Islet precursor cell (in vitro differentiated cells): ENCODE measurements at places on chromosomes 5 and 9.

- no peak for DNase-seq
Measured at GRCh38 chr5:139700711-139701055, 52.5 kb downstream of the CXXC5 start.

- no peak for DNase-seq
Measured at GRCh38 chr5:140266471-140267200, 36.3 kb downstream of the PFDN1 start.

DNA sequence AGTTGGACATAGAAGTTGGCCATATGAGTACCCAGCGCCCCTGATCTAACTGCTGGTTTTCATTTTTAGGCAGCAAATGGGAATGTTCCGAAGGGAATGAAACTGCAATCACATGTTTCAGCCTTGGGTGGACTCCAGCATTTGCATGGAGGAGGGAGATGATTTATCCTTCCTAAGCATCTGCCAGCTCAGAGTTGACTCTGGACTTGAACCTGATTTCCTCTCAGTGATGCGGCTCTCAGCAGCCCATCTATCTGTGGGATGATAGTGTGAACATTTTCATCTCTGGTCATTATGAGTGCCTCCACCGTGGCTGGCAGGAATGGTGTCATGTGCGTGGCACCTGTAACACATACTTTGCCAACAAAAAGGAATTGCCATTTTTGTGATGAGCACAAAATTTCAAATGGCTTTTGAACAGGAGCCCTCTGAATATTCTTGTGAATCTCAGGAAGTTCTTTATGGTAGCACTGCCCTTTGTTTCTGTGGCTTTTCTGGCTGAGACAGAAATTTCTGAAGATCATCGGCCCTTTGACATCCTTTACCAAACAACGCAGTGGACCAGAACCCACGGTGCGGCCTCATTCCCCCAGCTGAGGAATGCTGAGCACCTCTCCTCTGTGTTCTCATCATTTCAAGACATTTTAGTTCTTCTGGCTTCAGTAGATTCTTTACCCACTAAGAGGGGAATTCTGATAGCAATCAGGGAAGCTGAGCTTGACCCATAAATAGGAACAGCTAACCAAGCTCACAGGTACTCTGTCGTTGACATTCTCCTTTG, 28.5 kb downstream of the FUBP3 start:
- no peak for DNase-seq

GRCh38 chr9:36935332-36935731, 98.7 kb downstream of the PAX5 start:
- no peak for DNase-seq

DNA sequence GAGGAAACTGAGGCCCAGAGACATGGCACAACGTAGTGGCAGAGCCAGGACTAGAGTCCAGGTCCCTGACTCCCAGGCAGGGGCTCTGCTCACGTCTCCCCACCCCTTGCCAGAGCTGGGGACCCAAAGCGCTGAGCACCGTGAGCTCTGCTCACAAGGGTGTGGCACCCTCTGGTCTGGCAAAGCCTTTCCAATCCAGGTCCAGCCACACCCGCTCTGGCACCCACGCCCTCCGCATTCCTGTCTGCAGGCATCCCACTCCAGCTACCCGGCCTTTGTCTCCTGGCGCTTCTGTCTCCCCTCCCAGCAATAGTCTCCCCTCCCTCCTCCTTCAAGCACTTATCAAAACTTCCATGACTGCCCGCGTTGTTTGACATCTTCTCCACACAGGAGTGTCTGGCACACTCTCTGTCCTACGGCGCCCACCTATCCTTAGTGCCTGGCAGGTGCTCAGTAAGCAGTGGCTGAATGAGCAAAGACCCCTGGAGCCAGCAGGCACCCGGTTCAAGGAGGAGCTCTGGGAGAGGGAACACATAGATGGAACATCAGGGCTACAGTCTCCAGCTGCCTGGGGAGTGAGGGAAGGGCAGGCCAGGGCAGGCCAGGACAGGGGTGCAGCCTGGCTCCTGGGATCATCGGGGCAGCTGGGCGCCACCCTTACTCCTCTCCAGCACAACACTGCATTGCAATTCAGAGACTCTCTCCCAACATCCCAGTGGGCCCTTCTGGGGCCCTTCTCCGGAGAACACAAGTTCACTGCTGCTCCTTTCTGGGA, 12.0 kb downstream of the HIGD2A start:
- DNase-seq, result peak; percentile 75

DNA sequence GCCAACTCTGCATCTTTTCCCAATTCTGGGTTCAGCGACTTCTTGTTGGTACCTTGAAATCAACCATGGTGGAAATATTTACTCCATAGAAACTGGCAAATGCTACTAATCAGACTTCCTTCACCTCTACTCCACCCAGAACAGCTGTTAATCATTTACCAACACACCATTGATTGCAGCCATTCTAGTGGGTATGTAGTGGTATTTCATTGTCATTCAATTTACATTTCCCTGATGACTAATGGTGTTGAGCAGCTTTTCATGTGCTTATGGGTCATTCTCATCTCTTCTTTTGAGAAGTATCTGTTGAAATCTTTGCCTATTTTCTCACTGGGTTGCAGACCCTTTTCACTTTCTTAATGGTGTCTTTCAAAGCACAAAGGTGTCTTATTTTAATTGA, 122.4 kb upstream of the MSX2 start:
- no peak for DNase-seq

- DNase-seq, result no peak
Measured at GRCh38 chr9:3962496-3962895, 337.4 kb downstream of the GLIS3 start.

- DNase-seq, result no peak
Measured at GRCh38 chr9:71669284-71669995, 98.9 kb downstream of the CEMIP2 start.

GRCh38 chr5:79022771-79023170, 37.7 kb upstream of the ARSB start:
- no peak for DNase-seq

- no peak for DNase-seq
Measured at GRCh38 chr5:115284021-115284420, 12.4 kb downstream of the CCDC112 start.

GRCh38 chr5:77444356-77444755, 47.8 kb downstream of the WDR41 start:
- DNase-seq, result no peak

- no peak for DNase-seq
Measured at GRCh38 chr9:136353757-136354488, 9.6 kb downstream of the DNLZ start.

GRCh38 chr5:80960531-80961375, 590 bp downstream of the RASGRF2 start:
- DNase-seq, result peak; percentile 71
